Stimulated activated CD8-positive, alpha-beta memory T cell treated with anti-CD3 and anti-CD28 coated beads, Interleukin-4, amount 100 ng/mL, for 48 hours (primary cell): ENCODE measurements at places on chromosomes 4 and X.

- DNase-seq: no peak
These were observed 134.4 kb downstream of the RASL11B start for GRCh38 chr4:52996261-52997131.

DNA sequence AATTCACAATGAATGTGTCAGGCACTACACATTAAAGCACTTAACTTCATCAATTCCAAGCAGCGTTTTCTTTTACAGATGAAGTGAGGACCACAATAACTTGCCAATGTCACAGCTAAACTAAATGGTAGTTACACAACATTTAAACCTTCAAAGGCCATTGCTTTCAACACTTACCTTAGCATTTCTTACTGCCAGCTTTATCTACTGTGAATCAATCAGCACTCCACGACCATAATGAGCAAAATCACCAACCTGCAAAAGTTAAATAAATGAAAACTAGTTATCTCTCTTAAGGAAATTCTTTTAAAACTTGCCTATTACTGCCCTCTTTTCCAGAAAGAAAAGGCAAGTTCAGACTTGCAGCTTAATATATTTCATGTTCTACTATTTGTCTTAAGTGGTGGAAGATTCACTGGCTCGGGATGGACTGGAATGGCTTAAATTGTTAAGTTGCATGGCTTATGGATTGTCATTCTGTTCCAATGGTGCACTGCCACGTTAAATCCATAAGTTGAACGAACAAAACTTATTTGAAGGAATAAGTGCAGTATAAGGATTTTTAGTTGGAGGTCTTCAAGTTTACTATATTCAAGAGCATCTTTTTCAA lies 8.3 kb downstream of the RBMX start:
- DNase-seq: no peak

DNA sequence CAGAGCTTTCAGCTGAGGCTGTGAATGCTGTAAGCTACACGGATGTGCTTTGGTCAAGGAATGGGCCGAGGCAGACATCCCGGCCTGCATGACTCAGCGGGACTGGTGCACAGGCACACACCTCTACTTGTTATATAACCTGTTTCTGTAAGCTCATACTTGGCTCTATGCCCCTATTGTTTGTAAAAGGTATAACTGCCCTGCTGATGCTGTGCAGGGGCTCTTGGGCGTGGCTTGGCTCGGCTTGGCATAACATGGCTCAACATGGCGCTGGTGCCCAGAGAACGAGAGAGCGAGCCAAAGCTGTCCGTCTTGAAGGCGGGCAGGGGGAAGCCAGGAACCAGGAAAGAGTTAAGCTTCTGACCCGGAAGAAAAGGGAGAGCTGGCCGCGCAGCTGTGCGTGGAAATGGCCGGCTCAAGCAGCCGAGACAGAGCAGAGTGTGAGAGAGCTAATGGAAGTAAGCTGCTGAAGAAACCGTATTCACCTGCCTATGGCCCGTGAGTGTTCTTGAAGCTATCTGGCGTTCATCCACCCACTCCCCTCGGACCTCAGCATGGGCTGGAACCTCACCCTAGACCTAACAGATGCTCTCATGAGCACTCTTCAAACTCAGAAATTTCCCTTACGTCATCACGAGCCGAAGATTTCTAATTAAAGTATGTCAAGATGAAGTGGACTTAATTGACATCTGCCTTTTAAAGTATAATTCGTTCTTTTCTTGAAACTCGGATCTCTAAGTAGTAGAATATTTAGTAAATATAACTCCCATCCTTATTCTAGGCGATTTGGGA lies 286.3 kb upstream of the AGA start:
- DNase-seq: no peak

GRCh38 chr4:25441519-25442117 lies 64.6 kb downstream of the ANAPC4 start:
- DNase-seq: peak; percentile 42

DNA sequence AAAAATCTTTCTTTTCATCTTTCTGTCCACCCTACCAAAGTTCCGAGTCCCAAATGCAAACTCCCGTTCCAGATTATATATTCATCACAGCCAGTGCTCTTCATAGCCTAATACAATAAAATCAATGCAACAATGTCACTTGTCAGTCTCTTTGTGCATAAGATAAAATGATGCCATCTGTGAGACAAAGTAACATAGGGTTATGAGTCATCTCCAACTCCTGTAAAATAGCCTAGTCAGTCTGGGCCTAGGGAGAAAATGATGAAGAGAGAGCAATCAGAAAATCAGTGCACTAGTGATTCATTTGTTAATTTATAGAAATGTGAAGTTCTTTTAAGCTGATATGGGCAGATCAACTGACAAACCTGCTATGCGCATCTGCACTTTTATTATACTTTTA lies 689.1 kb upstream of the DIAPH2 start:
- no peak for DNase-seq

DNA sequence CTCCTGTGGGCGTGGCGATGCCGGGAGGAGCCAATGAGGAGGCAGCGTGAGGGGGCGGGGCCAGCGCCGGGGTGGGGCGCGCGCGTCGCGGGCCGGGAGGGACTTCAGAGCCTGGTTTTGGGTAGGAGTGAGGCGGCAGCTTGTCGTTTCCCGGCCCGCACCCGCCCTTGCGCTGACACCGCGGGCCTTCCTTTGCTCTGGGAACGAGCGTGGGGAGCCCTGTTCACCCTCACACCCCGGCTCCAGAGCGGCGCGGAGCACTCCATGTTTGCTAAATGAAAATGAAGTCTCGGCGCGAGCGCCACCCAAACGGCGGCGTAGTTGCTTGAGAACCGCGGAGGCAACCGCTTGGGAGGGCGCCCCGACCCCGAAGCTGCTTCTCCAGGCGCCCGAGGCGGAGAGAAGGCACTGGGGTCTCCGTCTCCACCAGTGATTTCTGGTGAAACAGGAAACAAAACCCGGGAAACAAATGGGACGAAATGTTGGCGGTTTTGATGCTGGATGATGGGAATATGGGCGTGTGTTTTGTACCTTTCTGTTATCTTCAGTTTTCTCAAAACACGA lies 497 bp upstream of the GRPEL1 start:
- DNase-seq: no peak

DNA sequence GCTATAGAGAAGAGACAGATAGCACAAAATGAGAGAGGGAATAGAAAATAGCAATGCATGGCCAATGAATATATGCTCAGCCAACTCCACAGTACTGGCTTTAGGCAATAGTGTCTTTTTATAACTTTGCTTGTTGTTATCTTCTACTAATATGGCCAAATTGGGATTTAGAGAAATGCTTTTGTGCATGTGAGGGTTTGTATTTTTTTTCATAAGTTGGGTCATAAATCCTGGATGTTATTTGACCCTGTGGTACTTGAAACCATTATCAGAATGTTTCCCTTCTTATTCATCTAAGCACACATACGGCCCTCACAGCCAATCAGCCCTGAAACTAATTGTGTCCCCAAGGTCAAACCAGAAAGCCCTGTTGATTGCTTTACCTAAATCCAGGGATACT lies 35.2 kb upstream of the LPAR4 start:
- DNase-seq: no peak

- no peak for DNase-seq
These were observed 179.7 kb upstream of the TET2 start for GRCh38 chr4:104967034-104967401.

GRCh38 chr4:68152411-68152810 lies 22.7 kb upstream of the TMPRSS11F start:
- DNase-seq: no peak

DNA sequence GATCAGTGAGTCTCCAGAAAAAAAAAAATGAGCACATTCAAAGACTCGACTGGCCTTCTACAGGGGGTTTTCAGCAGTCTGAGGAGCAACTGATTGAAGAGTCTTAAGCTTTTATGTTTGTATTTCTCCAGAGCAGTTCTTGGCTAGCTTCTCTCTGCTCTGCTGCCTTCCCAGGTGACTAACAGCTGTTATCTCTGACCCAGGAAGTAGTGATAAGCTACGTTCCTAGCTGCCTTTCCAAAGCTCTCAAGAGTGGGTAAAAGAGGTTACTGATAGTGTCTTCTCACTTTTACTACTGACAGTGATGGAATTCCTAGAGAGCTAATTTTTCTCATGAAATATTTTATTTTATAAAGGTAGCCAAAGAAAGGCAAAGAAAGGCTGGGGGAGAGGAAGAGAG lies 66.6 kb downstream of the ENOX2 start:
- DNase-seq: no peak

GRCh38 chr4:22686141-22686540 lies 6.6 kb upstream of the GBA3 start:
- no peak for DNase-seq

GRCh38 chr4:173827707-173828106 lies 297.7 kb upstream of the HAND2 start:
- no peak for DNase-seq

DNA sequence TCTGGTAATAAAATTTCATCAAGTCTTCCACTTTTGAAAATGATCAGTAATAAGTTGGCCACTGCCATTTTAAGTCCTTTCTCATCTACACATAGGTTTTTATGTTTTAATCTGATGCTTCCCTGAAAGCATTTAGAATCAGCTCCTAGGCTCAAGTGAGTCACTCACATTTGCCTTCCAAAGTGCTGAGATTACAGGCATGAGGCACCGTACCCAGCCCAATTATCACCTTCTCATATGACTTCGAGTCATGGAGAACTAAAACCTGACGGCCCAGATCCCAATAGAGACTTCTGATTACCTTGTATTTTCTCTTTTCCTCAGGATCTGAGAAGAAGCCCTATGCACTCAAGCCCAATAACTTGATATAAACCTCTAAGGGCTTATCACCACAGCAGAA lies 140.8 kb downstream of the OPHN1 start:
- no peak for DNase-seq

DNA sequence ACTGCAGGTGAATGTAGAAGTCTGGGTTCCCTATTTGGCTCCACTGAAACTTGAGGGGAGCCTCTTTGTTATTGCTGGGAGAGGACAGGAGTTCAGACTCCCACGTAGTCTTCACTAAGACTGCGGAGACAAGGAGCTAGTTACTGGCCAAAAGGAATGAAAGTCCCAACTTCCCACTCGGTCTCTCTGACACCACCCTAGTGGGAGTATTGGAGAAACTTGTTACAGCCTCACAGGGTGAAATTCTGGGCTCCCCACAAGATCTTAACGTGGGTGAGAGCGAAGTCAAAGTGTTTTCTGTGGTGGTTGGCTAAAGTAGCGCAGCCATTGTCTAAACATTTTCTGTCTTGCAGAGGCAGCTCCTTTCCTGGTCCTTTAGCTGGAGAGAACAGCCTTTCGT lies 13.5 kb downstream of the MYOZ2 start:
- DNase-seq: no peak

DNA sequence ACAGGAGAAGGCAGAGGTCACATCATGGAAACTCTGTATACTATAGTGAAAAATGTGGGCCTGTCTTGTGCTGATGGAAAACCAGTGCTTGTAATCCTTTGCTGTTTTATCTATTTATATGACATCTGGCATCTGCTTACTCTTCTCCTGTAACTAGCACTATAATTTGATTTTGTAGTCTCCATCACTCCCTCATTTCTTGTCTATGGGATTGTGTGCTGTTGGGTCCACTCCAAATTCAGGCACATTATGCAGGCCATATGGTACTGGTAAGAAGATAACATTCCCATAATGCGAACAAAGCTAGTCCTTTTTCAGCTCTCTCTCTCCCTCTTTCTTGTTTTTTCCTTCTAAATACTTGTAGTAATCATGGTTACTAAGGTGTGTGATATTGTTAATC lies 581.2 kb upstream of the IGFBP7 start:
- no peak for DNase-seq

GRCh38 chr4:116027311-116027710 lies 913.9 kb upstream of the NDST4 start:
- no peak for DNase-seq

GRCh38 chrX:150355913-150356312 lies 7.2 kb upstream of the MAMLD1 start:
- no peak for DNase-seq

DNA sequence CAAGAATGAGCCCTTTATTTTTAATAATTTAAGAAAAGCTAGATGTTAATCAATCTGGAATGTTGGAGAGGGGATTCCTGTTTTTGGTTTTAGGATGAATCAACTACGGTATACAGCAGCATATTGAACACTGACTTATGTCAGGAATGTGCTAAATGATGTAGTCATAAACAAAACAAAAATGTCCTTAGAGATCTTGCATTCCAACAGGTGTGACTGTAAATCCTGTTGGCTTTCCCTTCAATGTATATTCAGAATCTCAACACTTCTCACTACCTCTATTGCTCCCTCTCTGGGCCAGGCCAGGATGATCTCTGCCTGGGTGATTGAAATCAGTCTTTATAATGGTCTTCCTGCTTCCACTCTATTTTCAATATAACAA lies 37.8 kb upstream of the BDH2 start:
- no peak for DNase-seq

- DNase-seq: no peak
These were observed 101.9 kb downstream of the LNX1 start for GRCh38 chr4:53489279-53489889.

DNA sequence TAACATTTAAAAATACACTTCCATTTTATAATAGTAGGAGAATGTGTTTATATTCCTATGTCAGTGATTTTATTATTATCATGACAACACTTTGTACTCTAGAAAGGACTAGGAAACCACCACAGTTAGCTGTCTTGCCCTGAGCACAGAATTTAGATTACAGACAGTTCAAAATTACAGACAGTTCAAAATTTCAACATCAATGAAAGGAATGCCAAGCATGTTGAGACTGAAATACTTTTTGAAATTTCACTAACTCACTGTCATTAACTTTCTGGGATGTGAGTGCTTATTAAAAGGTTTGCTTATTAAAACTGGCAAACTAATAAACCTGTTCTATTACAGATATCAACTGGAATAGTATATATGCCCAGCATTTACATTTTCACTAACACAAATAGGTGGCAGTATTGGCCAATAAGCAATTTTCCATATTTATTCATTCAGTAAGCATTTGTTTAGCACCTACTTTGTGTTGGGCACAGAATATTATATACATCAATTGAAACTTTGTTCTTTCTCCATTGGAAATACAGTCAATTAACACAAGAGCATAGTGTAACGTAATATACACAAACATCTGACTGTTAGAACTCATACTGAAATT lies 179.4 kb downstream of the FBXW7 start:
- DNase-seq: no peak

DNA sequence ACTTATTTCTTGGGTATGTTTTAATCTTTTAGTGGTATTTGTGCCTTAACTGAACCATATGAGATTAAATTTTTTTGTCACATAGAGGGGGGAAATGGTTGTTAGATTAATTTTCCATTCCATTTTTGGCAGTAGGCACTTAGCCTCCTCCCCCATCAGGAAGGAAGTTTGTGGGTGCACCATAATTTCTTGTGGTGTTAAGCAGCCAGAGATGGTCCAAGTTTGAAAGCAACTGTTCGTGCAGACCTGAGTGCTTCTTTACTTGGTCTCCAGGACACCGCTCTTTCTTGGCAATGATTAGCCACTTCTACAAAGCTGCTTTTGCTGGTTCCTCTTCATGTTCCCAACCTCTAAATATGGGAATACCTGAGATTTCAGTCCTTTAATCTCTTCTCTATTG lies 92.7 kb upstream of the RPL34 start:
- no peak for DNase-seq

GRCh38 chrX:20432048-20432447 lies 165.3 kb upstream of the RPS6KA3 start:
- no peak for DNase-seq
